ENCODE measurements at places on chromosomes 3 and 15. TPM values are rescaled to one million over a fixed set of nuclear protein-coding genes. Genes with fewer than 3 reads are reported as not detected.

Gene POLR2M
- 131 TPM for total RNA-seq

Gene KIF7
- 2.7 TPM for total RNA-seq

Gene FRMD4B
- total RNA-seq: 70.1 TPM

Gene ENTPD3
- 24.3 TPM for total RNA-seq

Gene CLDN11
- total RNA-seq: 0.43 TPM

Gene CCR5
- total RNA-seq: not detected

Gene LRRC31
- total RNA-seq: not detected

Gene CYP1A2
- not detected for total RNA-seq

Gene PDIA3
- 333 TPM for total RNA-seq

Gene ANKRD34C
- total RNA-seq: not detected

Gene MCF2L2
- total RNA-seq: 0.68 TPM

Gene REC114
- total RNA-seq: not detected

Gene GXYLT2
- total RNA-seq: 11.2 TPM

Gene CYP8B1
- not detected for total RNA-seq

Gene B3GNT5
- total RNA-seq: 43.7 TPM

Gene LNP1
- total RNA-seq: 1.4 TPM

Gene SLITRK3
- not detected for total RNA-seq

Gene VEPH1
- total RNA-seq: 0.43 TPM

Gene CCDC54
- total RNA-seq: not detected

Gene SNX33
- 16.7 TPM for total RNA-seq

Gene BFSP2
- total RNA-seq: not detected

All from nasal cavity respiratory epithelium epithelial cell of viscerocranial mucosa (primary cell).